ENCODE measurements at places on chromosomes 1 and 21. TPM values are rescaled to one million over a fixed set of nuclear protein-coding genes. Genes with fewer than 3 reads are reported as not detected.

Gene HSD3B1
- not detected for total RNA-seq

Gene MX2
- total RNA-seq = 2.1 TPM

- DNase-seq = no peak
These were observed 39.5 kb upstream of the MCOLN3 start for GRCh38 chr1:85087659-85088407.

DNA sequence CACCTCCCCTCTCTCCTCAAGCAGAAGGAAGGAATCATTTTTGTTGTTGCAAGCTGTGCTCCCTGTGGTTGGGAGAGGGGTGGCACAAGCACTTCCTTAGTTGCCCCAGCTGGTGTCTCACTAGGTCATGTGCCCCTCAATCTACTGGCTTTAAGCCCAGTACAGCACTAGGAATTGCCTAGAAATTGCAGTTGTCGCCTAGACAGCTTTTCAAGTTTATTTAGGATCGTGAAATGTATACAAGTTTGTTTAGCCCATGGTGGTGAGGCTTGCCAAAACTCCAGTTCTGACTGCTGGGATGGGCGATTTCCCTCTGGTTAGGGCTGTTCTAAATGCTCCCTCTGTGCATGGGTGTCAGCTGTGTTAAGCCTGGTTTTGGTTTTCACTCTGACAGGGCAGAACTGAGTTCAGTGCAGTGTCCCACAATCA is 126.8 kb upstream of the ZNF644 start:
- DNase-seq = no peak

GRCh38 chr1:155052439-155053395 is 1.6 kb downstream of the ADAM15 start:
- DNase-seq = peak; percentile 79

DNA sequence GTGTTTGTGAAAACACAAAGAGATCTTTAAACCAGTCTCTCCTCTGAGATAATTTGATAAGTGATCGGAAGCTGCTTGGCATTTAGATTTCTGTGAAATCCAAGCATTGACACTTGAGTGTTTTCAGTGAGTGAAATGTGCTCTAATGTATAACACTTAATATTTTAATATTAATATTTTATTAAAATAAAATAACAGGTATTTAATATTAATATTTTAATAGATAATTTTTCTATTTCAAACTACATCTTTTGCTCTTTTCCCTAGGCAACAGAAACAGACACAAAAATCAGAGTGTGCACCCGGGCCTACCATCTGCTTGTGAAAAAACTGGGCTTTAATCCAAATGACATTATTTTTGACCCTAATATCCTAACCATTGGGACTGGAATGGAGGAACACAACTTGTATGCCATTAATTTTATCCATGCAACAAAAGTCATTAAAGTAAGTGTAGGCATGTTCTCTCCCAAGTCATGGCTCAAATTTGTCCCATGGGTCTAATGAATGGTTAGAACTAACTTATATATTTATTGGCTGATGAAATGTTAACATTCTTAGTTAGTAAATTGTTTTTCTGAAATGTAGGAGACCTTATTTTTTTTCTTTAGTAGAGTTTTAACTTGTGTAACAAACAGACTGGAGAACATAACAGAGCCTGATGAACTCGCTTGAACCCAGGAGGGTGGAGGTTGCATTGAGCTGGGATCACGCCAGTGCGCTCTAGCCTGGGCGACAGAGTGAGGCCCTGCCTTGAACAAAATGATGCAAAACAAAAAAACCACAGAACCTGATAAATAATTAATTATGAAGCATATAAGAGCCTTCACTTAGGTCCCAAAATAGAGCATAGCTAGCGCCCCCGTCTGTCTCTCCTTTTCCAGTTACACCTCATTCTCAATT is 55.2 kb downstream of the MTR start:
- no peak for DNase-seq

DNA sequence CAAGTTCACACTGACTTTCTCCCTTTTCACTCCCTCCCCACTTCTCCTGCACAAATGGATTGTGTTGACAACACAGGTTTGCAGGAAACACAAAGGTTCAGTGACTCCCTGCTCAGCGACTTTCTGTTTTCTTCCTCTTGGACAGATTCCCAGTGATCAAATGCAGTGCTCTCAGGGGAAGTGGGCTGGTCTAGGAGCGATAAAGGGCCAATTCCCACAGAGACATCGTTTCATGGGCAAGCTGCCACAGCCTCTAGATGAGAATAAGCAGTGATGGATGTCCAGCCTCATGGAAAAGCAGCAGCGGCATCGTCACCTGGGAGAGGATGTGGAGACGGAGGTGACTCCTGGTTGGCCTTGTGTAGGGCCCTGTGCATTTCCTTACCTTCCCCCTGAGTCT is 30.6 kb downstream of the FYB2 start:
- DNase-seq = no peak

DNA sequence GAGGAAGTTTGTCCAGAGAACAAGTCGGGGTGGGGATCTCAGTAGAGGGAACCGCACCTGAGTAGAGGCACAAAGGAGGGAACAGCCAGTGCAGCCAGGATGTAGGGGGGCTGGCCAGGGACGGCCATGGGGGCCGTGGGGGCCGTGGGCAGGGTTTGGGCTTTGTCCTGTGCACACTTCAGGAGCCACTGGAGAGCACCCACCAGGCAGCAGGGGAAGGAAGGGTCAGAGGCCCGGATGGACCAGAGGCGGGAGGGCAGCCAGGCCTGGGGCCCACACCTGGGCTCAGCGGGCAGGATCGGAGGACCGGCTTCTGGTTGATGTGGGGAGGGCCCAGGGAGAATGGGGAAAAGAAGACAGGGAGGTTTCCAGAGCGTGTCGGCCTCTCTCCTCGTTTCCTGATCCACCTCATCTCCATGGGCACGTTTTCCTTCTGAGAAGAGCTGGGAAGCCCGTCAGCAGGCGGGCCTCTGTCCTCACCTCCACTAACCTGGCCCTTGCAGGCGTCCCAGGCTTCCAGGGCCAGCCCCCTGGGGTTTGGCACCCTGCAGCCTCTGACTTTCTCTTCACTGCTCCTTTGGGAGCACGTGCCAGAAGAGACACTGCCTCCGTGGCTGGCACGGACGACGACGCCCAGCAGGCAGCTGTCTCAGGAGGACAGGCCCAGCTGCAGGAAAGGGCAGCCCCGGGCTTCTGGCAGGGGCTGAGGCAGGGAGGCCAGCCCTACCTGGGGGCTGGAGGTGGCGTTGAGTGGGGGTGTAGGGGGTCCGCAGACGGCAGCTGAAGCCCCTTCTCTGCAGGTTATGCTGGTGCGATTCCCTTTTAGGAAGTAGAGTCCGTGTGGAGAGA is 16.8 kb upstream of the PDXK start:
- DNase-seq = peak; percentile 64

DNA sequence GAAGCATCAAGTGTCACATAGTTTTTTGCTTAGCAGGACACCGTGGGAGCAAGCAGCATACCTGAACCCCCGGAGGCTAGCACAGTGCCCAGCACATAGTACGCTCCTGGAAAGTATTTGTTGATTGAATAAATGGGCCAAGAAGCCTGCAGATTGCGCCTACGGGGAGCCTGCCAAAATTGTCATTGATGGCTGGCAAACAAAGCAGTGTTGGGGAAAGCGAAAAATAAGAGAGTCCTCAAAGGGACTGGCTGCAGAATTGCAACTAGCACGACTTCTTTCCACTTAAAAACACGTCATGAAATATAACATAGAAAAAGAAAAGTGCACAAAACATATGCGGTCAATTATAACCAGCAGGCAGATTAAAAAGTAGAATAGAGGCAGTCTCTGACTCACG is 125.2 kb upstream of the GALNT2 start:
- DNase-seq = no peak

Gene LENEP
- total RNA-seq = 0.21 TPM

Gene LCE3E
- not detected for total RNA-seq

Gene CRABP2
- total RNA-seq = 190 TPM

DNA sequence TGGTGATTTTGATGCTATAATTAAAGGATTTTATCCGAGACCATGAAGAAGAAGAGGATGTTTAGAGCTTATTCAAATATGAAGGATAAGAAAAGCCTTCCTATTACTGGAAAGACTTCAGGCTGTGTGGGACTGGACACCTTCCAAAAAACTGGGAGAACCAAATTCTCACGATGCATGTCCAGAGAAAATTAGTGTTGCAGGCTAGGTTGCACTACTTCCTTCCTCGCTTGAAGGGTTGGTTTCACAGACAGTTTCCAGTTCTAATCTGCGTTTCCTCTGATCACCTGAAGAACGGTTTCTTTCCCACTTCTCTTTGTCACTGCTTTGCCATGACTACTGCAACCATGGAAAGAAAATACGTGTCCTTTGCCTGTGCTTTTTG is 2.0 kb downstream of the MTARC2 start:
- DNase-seq = no peak

- no peak for DNase-seq
These were observed 79.9 kb downstream of the EVA1C start for GRCh38 chr21:32492376-32492775.

Gene DENND2C
- total RNA-seq = 1.7 TPM

DNA sequence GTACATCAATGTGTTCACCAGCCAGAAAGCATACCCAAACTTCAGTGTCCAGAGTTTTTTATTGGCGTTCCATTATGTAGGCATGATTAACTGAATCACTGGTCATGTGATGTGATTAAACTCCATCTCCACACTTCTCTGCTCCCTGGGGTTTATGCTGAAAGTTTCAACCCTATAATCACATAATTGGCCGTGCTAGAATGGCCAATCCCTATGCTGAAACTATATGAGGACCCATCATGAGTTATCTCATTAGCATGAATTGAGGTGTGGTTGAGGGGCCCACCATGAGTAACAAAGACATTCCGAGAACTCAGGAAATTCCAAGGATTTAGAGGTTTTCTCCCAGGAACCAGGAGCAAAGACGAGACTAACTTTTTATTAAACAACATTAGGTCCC is 31.8 kb upstream of the FBXO28 start:
- no peak for DNase-seq

- no peak for DNase-seq
These were observed 91.5 kb upstream of the ESRRG start for GRCh38 chr1:216814576-216815259.

- no peak for DNase-seq
These were observed 256.3 kb upstream of the DUSP10 start for GRCh38 chr1:221998186-221998612.

Gene NFASC
- total RNA-seq = 23.6 TPM

- DNase-seq = peak; percentile 36
These were observed 13.7 kb upstream of the AKR1A1 start for GRCh38 chr1:45536886-45537285.

Gene SPRR2F
- total RNA-seq = not detected

Gene HSPB7
- not detected for total RNA-seq

- DNase-seq = no peak
These were observed 11.7 kb upstream of the WNT4 start for GRCh38 chr1:22154626-22155025.

DNA sequence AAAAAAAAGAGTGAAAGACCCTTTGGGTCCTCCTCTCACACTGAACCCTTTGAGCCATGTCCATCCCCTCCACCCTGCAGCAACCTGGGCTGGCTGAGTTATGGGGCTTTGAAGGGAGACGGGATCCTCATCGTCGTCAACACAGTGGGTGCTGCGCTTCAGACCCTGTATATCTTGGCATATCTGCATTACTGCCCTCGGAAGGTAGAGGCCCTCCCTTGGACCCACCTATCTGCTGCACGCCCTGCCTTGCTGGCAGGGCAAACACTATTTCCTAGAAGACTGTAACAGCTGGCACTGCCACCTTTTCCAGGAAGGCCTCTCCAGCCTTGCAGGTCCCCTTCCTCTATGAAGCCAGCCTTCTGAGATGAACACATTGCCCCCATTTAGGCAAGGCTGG is 1.1 kb downstream of the SLC50A1 start:
- peak; percentile 55 for DNase-seq

- no peak for DNase-seq
These were observed 45.3 kb upstream of the RGS1 start for GRCh38 chr1:192530254-192530653.

DNA sequence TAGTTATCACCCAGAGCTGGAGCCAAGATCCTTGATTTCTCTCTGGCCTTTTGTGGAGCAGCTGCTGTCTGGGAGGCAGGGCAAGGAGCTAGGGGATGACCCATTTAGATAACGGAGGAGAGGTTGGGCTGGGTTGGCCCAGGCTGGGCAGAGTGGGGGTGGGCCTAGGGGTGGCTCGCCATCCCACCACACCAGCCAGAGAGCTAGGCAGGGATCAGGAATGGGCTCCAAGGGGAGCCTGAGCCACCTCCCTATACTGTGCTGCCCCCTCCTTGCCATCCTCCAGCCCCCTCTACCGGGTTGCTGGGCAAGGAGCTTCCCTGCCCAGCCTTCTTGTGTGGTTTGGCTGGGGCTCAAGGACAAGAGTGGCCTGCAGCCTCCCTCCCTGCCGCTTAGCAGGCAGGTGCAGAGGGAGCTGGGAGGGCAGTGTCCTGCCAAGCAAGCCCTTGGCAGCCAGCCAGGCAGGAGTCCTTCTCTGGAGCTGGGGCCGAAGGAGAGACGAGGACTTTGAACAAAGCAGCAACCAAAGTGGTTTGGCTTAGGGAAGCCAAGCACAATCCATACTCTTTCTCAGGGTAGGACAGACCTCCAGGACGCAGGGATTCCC is 4.1 kb downstream of the NUAK2 start:
- DNase-seq = peak; percentile 60

GRCh38 chr1:221994274-221994698 is 252.4 kb upstream of the DUSP10 start:
- no peak for DNase-seq

DNA sequence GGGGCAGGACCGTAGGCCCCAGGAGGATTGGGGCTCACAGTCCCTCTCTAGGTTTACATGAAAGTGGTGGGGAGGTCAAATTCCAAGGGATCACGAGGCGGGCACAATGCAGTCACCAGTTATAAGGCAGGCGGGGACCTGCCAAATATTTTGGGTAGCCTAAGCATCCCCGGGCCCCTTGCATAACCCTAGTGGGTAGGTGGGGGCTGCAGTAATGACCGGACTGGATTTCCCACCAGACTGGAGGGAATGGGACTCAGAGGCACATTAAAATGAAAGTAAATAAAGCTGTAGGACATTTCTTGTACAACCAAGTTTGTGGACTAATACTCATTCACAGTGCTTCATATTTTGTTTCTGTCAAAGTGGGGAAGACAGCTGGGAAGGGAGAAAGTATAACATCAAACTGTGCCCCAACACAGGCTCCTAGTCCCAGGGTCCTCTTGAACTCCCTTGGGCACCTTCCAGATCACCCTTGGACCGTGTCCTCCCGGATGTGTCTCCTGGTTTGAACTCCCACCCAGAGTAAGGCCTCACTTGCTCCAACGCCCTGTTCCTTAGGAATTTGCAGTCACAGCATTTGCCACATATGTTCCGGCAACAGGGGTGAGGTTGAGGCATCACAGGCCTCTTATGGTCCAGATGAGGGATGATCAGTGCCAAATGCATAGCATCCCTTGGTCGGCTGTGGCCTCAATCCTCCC is 28.4 kb upstream of the KIAA0040 start:
- no peak for DNase-seq

Gene KANK4
- total RNA-seq = 0.33 TPM

GRCh38 chr1:209585672-209586071 is 2.2 kb downstream of the CAMK1G start:
- peak; percentile 79 for DNase-seq

Gene LRIG2
- 33.9 TPM for total RNA-seq

GRCh38 chr21:42117967-42118780 is 47.1 kb downstream of the UMODL1 start:
- DNase-seq = no peak

Measured in H7 (cell line).